Posterior vena cava (tissue), 2 donors: ENCODE measurements at places on chromosomes 1 and 21. TPM values are rescaled to one million over a fixed set of nuclear protein-coding genes. Genes with fewer than 3 reads are reported as not detected.

ASPM gene
- total RNA-seq = 0.14 TPM

AKR7A3 gene
- total RNA-seq = 0.67 TPM

FBLIM1 gene
- 224 TPM for total RNA-seq

GRCh38 chr1:100455478-100456072 lies 82.4 kb upstream of the GPR88 start:
- no peak for DNase-seq

DNA sequence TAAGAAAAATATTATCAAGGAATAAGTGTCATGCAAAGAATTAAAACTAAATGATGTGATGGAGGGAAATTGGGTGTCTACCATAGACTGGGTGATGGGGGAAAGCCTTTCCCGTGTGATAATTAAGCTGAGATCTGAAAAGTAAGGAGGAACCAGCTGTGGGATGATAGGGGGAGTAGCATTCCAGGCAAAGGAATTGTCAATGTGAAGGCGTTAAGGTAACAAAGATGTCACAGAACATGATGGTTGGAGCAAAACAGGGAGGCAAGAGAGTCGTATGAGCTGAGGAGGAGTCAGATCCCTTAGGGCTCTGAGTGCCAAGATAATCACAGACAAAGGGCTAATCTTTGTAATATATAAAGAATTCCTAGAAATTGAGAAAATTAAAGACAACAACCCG lies 170.1 kb downstream of the CDC7 start:
- DNase-seq = no peak

- no peak for DNase-seq
Measured at GRCh38 chr1:23546897-23547584, 12.3 kb downstream of the ID3 start.

- peak; percentile 86 for DNase-seq
Measured at GRCh38 chr1:234611847-234612351, 1.9 kb upstream of the IRF2BP2 start.

GRCh38 chr21:20968391-20968790 lies 29.8 kb upstream of the NCAM2 start:
- DNase-seq = no peak

DNA sequence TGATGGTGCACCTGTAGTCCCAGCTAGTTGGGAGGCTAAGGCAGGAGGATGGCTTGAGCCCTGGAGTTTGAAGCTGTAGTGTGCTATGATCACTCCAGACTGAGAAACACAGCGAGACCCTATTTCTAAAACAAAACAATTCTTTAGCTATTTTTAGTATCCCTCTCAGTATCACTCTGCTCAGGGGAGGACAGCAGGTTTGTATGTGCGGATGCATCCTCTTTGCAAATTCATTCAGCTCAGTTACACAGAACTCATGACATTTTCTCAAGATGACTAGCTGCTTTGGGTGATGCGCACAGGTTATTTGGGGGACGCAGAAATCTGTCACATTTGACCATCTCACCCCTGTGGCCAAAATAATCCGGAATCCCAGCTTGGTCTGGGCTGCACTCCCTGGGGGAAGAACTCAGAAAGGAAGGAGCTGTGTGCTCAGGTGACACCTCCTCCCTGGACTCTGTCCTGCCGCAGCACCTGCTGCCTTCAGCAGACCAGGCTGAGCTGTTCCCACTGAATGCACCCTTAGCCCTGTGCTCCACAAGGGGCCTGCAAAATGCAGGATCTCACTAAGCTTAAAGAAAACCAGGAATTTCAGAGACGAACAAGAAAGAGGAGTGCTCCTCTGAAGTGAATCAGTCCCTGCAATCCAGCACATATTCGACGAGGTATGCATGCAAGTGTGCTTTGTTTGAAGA lies 89.5 kb upstream of the PGBD5 start:
- no peak for DNase-seq

GRCh38 chr1:224879162-224879803 lies 50.2 kb upstream of the DNAH14 start:
- DNase-seq = no peak
